NCI-H1694 treated with DMSO at 0.1 percent for 48 hours (cell line): ENCODE measurements at places on chromosomes 1 and 21.

- no peak for DNase-seq
Measured at GRCh38 chr1:99786751-99787501, 20.5 kb upstream of the FRRS1 start.

DNA sequence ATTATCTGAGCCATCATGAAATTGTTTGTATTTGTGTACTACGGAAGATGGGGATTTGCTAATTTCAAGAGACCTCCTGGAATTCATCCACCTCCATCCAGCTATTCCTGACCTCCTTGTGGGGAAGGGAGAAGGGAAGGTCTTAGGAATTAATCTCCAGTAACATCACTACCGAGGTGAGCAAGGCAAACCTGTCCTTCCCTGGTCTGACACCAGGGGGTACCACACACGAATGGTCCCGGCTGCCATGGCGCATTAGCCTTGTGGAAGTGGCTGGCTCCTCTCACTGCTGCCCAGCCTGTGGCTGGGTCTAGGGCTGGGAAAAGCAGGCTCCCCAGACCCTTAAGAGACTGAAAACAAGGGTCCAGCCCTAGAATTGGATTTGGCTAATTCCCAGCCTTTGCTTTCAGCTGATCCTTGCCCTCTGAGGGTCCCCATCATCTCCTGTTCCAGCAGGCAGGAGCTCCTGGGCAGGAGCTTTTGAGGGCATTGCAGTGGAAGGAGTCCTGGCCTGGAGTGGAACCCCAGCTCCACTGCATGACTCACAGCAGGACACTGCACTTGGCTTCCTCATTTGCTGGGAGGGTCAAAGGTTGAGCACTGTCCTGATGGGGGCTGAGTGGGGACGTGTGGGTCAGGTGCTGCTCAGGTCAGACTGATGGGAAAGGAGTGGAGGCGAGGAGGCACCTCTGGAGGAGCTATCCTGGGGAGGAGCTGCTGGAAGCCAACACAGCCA lies 34.8 kb downstream of the RIMS3 start:
- DNase-seq: no peak

DNA sequence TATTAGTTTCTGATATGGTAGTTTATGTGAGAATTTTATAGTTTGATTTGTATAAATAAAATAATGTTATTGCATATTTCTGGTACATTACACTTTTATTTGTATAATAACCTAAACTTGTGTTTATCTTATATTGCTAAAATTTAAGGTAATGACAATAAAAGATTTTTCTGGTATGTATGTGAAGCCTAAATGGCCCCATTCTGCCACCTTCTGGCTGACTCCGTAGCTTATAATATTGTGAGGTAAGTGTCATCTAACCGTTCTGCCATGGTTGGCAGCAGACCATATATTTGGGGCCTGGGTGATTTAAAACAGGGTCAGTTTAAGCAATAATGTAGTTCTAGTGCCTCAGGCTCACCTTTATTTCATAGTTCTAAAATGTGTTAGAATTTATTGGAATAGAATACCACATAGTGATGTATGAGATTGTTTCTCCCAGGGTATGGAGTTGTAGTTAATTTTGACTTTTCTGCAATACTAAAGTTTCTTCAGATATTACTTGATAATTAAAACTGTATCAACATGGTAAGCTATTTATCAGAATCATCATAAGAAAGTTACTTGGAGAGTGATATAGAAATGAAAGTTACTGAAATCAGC lies 21.2 kb upstream of the PRKACB start:
- DNase-seq: peak; percentile 45

DNA sequence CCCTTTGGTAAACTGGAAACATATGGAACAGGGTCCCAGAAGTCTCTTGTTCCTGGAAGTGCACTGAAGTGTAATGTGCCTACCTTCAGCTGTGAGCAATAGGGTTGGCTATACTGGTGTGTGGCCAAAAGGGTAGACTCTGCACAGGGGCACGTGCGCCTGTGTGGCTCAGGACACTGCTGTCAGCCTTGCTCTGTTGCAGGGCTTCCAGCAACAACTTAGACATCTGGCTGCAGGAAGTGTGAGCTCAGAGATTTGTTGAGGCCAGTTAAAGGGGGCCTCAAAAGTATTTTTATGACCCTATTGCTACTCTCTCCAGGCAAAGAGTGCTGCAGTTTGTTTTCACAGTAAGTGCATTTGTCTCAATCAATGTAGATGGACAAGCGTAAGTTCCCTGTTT lies 7.5 kb downstream of the CTPS1 start:
- peak; percentile 33 for DNase-seq

GRCh38 chr1:156540955-156541354 lies 31.4 kb downstream of the IQGAP3 start:
- DNase-seq: no peak
